Cerebellum (tissue), 4 donors: ENCODE measurements at places on chromosomes 4 and X.

- no peak for DNase-seq
Measured at GRCh38 chrX:44908153-44908552, 35.2 kb downstream of the KDM6A start.

DNA sequence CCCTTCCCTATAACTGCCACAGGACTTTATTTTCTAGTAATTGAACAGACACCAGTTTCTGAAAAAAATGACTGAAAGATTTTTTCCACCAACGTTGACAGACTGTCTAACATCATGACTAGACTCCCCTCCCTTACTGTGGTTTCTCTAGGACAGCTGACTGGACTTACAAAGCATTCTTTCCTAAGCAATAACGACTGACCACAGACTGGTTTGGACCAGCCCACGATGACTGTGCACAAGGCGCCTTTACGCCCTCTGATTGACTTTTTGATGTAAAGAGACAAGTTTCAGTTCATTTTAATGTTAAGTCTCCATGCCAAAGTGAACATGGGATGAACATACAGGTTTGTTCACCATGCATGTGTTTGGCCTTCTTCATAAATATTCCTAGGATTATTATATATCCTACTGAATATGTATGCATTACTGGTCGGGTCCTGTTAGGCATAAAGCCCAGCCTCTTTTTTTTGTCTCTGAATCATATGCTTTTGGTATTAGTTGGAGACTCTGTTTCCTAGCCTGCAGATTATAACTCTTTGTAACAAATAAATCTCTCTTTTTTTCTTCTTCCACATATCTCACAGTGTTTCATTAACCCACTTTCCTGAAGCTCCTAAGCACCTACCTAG is 50.5 kb upstream of the UGT2B4 start:
- no peak for DNase-seq

GRCh38 chrX:107686026-107686425 is 57.7 kb downstream of the PRPS1 start:
- no peak for DNase-seq

- DNase-seq: no peak
Measured at GRCh38 chr4:84632092-84632491, 49.2 kb downstream of the CDS1 start.

DNA sequence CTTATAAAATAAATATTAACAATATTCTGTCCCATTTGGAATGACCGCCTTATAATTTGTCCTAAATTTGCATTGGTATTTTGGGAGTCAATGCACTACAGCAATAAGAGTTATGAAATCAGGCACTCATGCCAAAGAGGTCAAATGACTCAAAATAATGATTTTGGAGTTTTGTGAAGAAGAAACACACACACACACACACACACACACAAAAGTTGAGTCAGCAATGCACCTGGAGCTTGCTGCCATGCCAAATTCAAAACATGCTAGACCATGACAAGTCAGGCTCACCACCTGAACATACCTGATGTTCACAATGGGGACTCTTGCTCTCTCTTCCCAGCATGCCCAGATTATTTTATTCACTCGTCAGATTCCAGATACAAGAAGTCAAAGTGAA is 56.7 kb downstream of the PROM1 start:
- DNase-seq: no peak

DNA sequence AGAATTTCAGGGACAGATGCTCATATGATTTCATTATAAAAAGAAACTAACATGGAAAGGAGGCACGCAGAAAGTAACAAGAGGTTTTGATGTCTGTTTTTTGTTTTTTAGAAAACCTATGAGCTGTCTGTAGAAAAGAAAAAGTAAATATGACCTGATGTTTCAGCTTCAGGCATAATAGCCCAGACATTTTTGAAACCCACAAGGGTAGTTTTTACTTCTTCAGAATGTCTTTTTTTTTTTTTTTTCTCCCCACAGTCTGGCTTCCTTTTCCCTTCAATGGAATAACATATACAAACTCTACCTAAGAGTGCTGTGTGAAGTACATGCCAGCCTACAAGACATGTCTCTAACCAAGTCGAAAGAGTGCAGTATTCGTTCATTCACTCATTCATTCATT is 18.3 kb upstream of the STX18 start:
- no peak for DNase-seq

DNA sequence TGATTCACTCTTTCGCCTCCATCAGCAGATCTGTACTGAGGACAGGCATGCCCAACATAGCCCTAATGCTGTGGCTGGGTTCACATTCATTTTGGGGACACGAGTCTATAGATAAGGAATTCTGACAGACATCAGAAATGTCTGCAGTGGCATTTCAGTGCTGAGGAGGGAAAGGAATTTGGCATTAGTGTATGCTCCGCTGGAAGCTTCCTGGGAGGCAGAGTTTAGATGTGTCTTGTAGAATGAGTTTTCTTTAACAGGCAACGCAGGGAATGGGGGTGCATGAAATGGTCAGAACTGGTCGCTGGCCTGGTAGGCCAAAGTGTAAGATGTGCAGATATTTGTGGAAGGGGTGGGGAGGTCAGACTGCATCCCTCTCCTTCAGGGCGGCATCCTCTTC is 43.5 kb upstream of the ZNF518B start:
- DNase-seq: no peak

GRCh38 chr4:151962138-151962823 is 201.5 kb upstream of the GATB start:
- no peak for DNase-seq

DNA sequence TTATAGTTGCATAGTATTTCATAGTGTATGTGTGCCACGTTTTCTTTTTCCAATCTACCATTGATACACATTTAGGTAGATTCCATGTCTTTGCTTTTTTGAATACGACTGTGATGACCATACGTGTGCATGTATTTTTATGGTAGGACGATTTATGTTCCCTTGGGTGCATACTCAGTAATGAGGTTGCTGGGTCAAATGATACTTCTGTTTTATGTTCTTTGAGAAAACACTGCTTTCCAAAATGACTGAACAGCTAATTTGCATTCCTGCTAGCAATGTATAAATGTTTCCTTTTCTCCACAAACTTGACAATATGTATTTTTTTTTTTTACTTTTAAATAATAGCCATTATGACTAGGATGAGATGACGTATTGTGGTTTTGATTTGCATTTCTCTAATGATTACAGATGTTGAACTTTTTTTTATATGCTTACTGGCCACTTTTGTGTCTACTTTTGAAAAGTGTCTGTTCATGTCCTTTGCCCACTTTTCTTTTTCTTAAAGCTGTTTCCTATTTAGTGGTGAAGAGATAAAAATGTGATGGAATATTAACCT is 969.5 kb upstream of the NDST4 start:
- DNase-seq: no peak

- no peak for DNase-seq
Measured at GRCh38 chrX:7134981-7135380, 12.5 kb upstream of the STS start.

- DNase-seq: no peak
Measured at GRCh38 chr4:15234856-15235126, 193.0 kb upstream of the C1QTNF7 start.

- no peak for DNase-seq
Measured at GRCh38 chr4:16804581-16804980, 93.9 kb downstream of the LDB2 start.

DNA sequence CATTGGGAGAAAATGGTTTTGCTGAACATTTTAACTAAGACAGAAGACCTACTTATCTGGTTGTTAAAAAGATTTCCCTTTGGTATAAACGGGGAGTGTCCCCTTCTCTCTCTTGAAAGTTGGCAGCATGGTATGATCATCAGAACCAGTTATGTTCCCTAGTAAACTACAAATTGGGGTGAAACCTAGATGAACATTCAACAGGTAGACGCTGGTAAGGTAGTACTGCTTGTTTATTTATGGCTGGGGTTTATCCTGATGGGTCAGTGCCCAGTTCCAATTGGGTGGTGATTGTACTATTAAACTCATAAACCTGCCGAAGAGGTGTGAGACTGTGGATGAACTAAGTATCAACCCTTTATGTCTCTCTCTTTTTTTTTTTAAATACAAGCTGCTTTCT is 100.5 kb downstream of the MBNL3 start:
- DNase-seq: no peak

GRCh38 chr4:113212613-113213012 is 163.2 kb downstream of the ANK2 start:
- DNase-seq: no peak

- no peak for DNase-seq
Measured at GRCh38 chr4:16764622-16765021, 133.8 kb downstream of the LDB2 start.
